ENCODE measurements at places on chromosomes 12 and 14.

DNA sequence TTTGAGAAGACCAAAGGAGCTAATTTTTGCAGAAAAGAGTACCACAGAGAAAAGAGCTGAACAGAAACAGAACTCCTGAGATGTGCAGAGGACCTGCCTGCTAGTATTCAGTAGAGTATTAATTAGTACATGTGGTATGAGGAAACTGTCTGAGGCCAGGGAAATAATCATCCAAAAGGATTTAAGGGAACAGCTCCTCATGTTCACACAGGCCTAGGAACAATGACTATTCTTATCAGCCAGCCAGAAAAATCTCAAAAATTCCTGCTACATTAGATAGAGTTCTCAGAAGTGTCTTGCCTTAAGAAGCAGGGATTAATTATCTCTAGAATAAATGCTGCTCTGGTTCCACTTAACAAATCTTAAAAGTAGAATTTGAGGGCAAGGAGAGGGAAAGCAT lies 36.4 kb downstream of the PKP2 start:
- no peak for DNase-seq

DNA sequence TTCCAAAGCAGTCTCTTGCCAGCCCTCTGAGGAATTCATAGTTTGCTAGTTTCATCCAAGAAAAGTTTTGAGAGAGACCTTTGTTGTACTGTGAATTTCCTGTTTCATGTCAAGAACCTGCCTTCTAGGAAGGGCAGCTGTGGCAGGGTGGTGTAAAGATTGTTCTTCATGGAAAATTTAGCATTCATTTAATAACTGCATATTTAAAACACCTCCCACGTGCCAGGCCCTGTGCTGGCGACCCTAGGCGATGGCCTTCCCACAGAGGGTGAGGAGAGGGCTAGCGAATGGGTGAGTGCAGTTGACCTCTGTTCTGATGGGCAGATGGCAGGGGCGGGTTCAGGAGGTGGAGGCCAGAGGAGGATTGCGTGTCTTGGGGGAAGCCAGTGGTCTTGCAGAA lies 43.2 kb downstream of the MLXIP start:
- no peak for DNase-seq

DNA sequence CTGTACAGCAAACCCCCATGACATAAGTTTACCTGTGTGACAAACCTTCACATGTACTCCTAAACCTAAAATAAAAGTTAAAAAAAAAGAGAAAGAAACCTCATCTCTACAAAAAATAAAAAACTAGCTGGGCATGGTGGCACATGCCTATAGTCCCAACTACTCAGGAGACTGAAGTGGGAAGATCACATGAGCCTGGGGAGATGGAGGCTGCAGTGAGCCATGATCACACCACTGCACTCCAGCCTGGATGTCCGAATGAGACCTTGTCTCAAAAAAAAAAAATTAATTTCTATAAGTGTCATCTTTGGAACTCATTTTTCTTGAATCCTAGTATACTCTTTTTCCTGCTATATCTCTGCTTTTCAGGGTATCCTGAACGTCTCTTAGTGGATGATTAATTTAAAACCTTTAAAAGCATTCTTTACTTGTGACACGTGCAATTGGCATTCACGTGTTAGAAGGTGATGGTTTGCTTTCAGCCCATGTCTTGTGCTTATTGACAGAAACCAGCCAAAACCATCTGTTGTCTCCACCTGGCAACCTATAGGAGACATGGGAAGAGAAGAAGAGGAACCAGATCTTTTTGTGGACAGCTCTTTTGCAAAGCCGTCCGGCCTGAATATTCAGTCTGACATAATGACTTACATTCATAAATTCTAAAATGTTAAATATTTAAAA lies 30.6 kb upstream of the PPFIBP1 start:
- no peak for DNase-seq

DNA sequence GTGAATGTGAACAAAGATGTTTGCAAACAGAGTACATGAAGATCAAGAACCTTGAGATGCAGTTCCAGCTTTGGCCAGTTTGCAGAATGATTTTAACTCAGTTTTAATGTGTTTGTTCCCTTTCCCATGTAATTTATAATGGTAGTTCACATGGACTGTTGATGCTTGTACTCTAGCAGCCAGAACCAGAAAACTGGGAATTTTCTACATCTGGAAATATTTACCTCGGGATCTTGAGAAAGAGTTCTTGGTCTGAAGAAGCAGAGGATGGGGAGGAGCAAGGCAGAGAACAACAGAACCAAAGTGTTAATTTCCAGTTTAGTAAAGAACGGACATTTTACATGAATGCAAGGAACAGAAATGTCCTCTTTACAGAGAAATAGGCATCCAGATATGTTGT lies 37.0 kb upstream of the PMCH start:
- no peak for DNase-seq

- no peak for DNase-seq
These were observed 13.1 kb upstream of the ANP32D start for GRCh38 chr12:48459259-48459658.

GRCh38 chr12:122021193-122021821 lies 377 bp upstream of the BCL7A start:
- no peak for DNase-seq

DNA sequence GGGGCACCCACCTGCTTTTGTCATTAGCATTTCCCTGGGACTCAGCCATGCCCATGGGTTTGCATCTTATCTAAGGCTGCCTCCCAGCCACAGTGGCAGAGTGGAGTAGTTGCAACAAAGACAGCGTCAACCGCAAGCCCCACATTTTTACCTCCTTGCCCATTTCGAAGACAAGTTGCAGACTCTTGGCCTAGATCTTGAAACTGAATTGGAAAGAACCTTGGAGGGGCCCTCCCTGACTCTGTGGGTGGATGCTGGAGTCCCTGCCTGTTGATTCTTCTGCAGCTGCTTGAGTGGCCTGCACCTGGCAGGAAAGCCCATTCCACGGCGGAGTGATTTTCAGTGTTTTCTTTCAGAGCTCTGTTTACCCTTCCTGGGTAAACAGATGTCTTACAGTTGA lies 309.0 kb downstream of the VRK1 start:
- no peak for DNase-seq

- DNase-seq: no peak
These were observed 44.5 kb downstream of the PSMA6 start for GRCh38 chr14:35336494-35337268.

DNA sequence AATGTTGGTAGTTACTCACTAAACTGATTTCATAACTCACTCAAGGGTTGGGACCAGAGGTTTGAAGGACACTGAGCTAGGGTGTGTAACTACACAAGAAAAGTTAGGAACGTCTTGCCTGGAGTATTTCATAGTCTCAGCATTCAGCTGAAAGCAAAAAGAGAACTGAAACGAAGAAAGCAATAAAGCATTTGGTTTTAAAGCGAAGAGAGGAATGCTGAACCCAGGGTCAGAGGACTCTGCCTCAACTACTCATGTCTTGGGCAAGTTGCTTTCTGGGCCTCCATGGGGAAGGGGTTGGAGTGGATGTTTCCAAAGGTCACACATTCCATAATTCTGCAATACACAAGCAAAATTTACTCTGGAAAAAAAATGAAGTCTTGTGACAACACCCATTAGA lies 1.4 kb downstream of the GNS start:
- no peak for DNase-seq

DNA sequence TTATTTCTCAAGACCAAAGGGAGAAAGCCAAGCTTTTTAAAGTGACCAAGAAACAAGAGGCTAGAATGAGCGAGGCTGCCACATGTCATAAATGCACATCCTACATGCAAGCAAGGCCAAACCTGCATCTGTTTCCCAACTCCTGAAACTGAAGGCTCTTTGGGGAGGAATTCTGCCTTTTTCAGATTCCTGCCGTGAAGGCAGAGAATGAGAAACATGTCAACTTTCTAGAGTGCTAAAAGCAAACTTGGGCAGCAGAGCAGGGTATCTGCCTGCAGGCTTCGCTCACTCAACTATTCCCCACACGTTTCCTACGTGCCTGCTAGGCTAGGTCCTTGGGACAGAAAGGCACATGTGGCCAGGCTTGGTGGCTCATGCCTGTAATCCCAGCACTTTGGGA lies 15.2 kb downstream of the DPF3 start:
- DNase-seq: no peak

- DNase-seq: no peak
These were observed 90.4 kb upstream of the DYNC1H1 start for GRCh38 chr14:101873991-101874390.

Data from nucleus accumbens (tissue), 56 donors.